ENCODE measurements at places on chromosomes 5 and 9. TPM values are rescaled to one million over a fixed set of nuclear protein-coding genes. Genes with fewer than 3 reads are reported as not detected.

TTC39B gene
- 10.6 TPM for total RNA-seq

PCDHA8 gene
- total RNA-seq: under 0.01 TPM

PCDHGB1 gene
- 1.7 TPM for total RNA-seq

CCNO gene
- 1.3 TPM for total RNA-seq

CER1 gene
- total RNA-seq: not detected

MEIKIN gene
- not detected for total RNA-seq

COX7C gene
- 420 TPM for total RNA-seq

BARHL1 gene
- total RNA-seq: not detected

SKIC3 gene
- total RNA-seq: 72.6 TPM

PCDH1 gene
- 42.4 TPM for total RNA-seq

ANKRD31 gene
- 0.21 TPM for total RNA-seq

SCAMP1 gene
- 33.4 TPM for total RNA-seq

TUSC1 gene
- 13.7 TPM for total RNA-seq

CDC20B gene
- not detected for total RNA-seq

FAM120AOS gene
- 41.7 TPM for total RNA-seq

DMRT1 gene
- total RNA-seq: 0.08 TPM

PCDHA11 gene
- total RNA-seq: 1.2 TPM

GARIN3 gene
- total RNA-seq: not detected

UBAC1 gene
- 42.6 TPM for total RNA-seq
